Urothelium cell line (cell line): ENCODE measurements at places on chromosomes 5 and 9.

GRCh38 chr5:176382721-176383120 lies 5.7 kb downstream of the NOP16 start:
- no peak for DNase-seq

GRCh38 chr9:18728642-18729041 lies 254.7 kb downstream of the ADAMTSL1 start:
- no peak for DNase-seq

DNA sequence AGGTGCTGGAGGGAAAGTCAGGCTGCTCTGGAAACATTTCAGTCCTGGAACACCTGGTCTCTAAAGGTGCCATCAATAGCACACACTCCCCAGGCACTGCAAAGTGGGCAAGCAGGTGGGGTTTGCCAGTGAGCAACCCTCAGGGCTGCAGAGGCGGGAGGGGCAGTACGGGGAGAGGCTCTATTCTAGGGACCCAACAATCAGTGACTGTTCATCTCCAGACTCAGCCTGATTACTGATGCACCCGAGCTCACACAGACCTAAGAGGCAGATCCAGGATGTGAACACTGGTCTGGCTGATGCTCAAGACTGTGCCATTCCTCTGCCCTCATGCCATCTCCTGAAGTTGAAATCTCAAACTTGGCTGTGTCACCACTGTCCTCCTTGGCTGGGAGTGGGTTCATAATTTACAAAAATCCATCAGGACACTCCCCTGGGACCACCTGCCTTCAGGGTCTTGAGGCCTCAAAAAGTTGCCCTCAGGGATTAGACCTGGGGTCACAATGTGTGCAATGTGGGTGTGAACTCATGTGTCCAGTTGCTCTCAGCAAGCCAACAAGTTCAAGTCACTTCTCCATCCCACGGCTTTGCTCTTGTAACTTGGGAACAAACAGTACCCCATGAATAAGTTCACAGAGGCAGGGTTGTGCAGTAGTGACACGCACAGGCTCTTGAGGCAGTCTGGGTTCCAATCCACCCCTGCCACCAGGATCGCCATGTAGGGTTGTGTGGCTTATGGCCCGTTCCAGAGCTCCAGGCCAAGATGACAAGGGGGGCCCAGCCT lies 19.9 kb upstream of the KCNMB1 start:
- DNase-seq, result no peak

- DNase-seq, result no peak
Measured at GRCh38 chr9:115551396-115551795, 433.4 kb upstream of the TNC start.

- DNase-seq, result no peak
Measured at GRCh38 chr9:81150016-81150625, 539.2 kb downstream of the TLE1 start.

GRCh38 chr9:123727332-123727731 lies 202.6 kb downstream of the DENND1A start:
- DNase-seq, result no peak

- DNase-seq, result no peak
Measured at GRCh38 chr9:95250462-95251221, 66.9 kb downstream of the FANCC start.

- no peak for DNase-seq
Measured at GRCh38 chr9:89984214-89984613, 379.4 kb downstream of the GADD45G start.

DNA sequence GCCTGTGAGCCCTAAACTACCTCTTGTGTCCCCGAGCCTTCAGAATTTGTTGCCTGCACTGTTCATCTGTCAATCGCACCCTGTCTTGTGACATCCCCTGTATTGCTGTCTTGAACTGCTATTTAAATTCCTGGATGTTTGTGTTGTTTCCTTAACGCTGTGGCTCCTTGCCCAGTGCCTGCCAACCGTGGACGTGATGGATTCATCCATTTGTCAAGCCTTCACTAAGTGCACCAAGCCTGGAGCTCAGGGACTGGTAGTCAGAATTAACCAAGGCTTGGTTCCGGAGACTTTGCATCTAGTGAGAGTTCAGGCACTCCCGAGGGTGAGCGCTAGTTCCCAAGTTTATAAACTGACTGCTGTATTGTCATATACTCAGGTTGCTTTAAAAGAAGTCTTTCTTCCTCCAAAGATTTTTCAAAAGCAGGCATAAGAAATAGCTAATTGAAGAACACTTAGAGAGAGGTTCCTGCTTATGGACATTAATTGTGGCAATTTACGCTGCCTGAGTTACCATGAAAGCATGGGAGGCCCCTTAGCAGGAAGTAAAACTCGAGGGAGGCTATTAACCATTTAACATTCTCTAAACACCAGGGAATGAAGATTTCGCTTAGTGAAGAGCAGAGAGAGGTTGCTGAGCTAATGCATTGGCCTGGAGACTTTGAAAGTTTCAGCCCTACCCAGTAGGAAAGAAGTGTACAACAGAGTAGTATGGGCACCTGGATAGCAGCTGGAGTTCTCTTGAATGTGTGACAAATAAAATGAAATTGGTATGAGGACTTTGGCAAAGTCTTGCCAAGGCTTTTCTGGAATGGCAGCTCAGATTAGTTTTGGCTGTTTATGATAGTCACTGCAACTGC lies 29.0 kb downstream of the RGS3 start:
- no peak for DNase-seq

DNA sequence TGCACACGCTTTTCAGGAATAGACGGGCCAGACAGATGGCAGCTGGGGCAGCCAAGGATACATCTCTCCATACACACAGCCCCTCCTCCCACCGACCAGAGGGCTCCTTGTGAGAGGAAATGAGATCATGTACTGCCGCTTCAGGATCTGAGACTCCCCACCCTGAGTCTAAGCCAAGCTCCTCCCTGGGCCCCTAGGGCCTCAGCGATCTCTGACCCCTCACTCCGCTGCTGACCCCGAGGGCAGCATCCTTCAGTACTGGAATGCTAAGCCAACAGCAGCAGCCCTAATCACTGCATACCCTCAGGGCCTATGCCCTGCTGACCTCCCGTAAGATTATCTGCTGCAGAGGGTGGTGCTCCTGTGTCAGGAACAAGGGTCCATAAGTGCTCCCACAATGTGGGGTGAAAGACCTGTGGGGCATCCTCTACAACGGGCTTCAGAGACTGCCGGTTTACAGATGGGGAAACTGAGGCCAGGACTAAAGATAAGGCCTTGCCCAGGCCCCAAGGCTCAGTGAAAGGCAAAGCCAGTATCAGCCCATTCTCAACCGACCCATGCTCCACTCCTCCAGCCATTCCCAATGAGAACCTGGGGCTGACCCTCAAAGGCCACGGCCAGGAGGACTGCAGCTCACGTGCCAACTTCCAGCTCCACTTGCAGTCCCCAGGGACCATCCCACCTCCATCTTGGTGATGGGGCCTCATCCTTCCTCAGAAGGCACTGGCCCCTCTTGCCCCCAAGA lies 37.5 kb downstream of the BICD2 start:
- DNase-seq, result no peak
